ENCODE measurements at places on chromosomes 7 and 10. TPM values are rescaled to one million over a fixed set of nuclear protein-coding genes. Genes with fewer than 3 reads are reported as not detected.

Gene ZCCHC24
- total RNA-seq, result 2.6 TPM

Gene CFAP69
- 1.7 TPM for total RNA-seq

Gene LLCFC1
- not detected for total RNA-seq

Gene ITIH2
- 0.38 TPM for total RNA-seq

Gene FEZF1
- not detected for total RNA-seq

Gene CALU
- 150 TPM for total RNA-seq

Gene CDH23
- 1.9 TPM for total RNA-seq

Gene ARHGAP22
- 4.0 TPM for total RNA-seq

Gene CPA4
- 8.4 TPM for total RNA-seq

Gene PMPCB
- 69.3 TPM for total RNA-seq

Gene PKD2L1
- 0.05 TPM for total RNA-seq

Gene DPP6
- total RNA-seq, result not detected

Gene GRID2IP
- not detected for total RNA-seq

Gene FKBP14
- total RNA-seq, result 8.8 TPM

Gene TACC2
- total RNA-seq, result 74.1 TPM

Gene MMRN2
- 1.0 TPM for total RNA-seq

Gene CALHM1
- total RNA-seq, result not detected

Gene C10orf90
- 2.7 TPM for total RNA-seq

Data from A549 treated with Hydrocortisone at 1 μM for 4 hours (cell line).